ENCODE measurements at places on chromosomes 16 and 17.
A peak's percentile ranks its signal among the peaks of the same experiment; 100 is the strongest.

DNA sequence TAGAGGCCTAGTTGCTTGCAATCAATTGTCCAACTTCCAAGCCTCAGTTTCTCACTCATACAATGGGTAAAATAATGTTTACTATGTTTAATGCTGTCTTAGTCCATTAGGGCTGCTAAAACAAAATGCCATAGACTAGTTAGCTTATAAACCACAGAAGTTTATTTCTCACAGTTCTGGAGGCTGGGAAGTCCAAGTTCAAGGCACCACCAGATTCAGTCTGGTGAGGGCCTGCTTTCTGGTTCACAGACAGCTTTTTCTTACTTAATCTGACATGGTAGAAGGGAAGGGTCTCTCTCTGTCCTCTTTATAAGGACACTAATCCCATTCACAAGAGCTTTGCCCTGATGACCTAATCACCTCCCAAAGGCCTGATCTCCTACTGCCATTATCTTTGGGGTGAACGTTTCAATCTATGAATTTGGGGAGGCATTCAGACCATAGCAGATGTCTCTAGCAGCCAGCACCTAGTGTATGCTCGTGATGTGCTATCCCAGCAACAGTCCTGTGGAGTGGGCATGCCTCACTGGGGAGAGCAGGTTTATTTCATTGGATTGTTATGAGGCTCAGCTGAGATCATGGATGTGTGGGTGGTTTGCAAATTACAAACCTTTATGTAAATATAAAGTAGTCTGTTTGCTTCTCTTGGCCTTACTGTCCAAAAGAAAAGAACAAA, 25.2 kb downstream of the YPEL2 start:
- no peak for DNase-seq

DNA sequence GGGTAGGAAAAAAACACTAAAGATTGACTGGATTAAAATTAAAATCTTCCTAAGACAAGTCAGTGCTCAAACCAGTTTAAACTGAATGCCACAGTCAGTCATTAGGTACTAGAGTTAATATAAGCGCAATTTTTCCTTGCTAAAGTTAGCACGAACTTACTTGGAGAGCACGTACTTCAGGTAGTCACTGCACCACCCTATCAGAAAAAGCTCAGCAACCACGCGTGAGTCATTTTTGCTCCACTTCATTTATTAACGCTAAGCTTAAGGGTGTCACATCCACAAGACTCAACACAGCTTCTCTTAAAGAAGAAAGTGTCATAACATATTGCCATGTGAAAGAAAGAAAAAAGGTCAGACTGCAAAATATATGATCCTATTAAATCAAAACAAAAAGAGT, 53.1 kb downstream of the TEX2 start:
- no peak for DNase-seq

GRCh38 chr16:55530316-55530856, 21.5 kb downstream of the LPCAT2 start:
- no peak for DNase-seq

DNA sequence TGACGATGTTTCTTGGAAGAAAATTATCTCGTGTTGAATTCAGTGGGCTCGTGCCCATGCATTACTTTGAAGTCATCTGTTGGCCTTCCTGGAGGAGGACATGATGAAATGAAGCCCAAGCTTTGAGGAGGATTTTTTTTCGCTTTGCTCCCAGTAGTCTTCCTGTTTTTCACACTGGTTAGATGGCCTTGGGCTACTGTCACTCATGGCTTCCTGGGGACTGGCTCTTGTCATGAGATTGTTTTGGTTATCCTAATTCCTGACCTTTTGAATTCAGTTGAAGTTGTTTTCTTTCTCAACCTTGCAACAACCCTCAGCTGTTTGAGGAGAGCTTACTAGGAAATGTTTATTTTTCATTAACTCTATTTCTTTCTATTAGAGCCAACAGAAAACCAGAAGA, 430.7 kb downstream of the HS3ST3B1 start:
- no peak for DNase-seq

GRCh38 chr17:69447726-69448125, 33.2 kb downstream of the MAP2K6 start:
- DNase-seq, result no peak

GRCh38 chr17:45812102-45812501, 28.0 kb downstream of the CRHR1 start:
- no peak for DNase-seq

GRCh38 chr17:64020056-64020766, at the start of gene ICAM2:
ICAM2 (minus strand) TSS chr17:64020633; CDS start chr17:64006691, 13,942 bp downstream.
- peak; percentile 97 for DNase-seq

DNA sequence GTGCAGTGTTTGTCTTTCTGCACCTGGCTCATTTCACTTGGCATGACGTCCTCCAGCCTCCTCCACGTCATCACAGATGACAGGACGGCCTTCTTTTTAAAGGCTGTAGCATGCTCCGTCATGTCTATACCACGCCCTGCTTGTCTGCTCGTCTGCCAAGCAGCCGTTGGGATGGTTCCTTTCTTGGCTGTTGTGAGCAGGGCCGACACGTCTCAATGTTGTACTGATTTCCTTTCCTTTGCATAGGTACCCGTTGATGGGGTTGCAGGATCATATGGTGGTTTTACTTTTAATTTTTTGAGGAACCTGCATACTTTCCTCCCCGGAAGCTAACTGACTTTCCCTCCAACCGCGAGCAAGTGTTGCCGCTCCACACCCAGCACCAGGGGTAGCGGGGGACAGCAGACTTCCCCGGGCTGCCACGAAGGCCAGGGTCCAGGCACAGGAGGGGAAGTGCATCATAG, 212.2 kb upstream of the ZNF469 start:
- DNase-seq, result no peak

- no peak for DNase-seq
Observed at GRCh38 chr16:67613808-67614207, 31.1 kb upstream of the CARMIL2 start.

DNA sequence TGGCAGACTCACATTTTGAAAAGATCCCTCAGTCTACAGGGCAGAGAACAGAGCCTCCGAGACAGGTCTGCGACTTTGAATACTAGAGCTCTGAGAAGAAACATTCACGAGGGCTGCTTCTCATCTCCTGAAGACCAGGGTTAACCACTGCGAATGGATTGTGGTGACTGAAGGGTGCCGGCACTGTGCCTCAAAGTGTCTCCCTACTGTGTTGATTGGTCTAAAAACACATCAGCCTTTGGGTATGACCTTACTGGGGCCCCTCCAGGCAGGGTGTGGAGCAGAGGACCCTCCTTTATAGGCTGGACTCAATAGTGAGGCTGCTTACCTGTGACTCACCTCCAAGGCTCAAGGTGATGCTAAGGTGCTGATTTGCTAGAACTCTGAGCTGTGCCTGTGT, 2.6 kb upstream of the LGALS9 start:
- DNase-seq, result no peak

DNA sequence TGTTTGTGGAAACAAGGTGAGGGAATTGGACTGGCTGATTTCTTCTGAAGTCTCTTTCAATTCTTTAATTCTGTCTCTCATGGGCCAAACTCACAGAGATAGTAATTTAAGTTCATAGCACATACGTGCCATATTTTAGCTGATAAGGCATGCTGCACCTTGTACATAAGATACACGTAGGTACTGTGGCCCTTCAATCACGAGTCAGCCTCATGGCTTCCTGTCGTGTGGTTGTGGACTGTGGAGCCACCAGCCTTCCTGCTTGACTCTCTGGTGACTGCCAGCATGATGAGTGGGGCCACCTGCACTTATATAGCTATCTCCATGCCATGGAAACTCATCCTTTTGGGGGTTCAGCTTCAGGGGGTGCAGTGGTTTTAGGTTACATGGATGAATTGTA, 25.1 kb downstream of the KSR1 start:
- DNase-seq, result peak; percentile 49

DNA sequence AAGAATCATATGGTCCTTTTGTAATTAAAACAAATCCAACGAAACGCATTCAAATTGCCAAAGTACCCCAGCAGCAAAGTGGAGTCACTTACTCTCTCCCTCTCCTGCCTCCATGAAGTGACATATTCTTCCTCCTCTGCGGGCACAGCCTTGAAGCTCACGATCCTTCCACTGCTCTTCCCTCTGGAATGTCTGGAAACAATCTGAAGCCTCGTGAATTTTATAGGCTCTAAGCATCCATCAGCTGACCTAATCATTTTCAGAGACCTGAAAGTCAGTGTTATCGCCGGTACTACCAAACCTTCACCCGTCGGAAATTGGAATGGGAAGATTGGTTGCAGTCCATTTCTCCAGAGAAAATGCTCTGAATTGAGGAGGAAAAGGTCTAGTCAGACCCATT, 134.5 kb upstream of the FOXF1 start:
- no peak for DNase-seq

DNA sequence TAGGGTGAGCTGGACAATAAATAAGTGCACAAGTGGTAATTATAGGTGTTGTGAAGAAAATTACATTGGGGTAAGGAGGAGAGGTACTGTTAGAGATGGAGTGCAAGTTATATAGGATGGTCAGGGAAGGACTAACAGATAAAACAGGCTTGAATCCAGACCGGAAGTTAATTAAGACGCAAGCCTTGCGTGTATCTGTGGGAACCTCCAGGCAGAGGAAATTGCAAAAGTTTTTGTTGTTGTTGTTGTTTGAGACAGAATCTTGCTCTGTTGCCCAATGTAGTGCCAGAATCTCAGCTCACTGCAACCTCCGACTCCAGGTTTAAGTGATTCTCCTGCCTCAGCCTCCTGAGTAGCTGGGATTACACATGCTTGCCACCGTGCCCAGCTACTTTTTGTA, 2.4 kb upstream of the ZNF18 start:
- no peak for DNase-seq

DNA sequence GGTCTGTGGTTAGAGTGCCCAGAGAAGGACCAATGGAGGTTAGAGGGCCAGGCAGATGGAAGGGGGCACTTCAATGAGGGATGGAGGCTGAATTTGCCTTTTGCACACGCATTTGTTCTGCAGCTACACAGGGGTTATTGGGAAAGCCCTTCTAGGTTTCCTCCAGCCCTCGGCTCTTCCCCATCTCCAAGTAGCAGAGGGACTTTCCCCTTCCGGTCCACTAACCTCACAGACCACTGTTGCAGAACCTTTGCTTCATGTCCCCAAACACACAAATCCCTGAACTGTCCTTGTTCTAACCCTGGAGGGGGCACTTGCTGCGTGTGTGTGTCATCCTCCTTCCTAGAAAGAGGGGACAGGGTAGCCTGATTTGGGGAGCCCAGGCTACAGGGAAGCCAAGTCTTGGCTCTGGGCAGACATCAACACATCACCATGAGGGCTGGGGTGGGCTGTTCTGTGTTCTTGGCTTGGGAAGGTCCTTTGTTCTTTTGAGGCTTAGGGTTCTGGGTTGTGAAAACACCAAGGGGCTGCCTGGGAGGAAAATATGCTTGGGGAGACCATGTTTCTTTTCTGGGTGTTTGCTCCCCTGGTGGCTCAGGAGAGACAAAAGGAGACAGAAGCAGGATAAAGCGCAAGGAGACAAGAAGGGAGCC, 7.3 kb upstream of the NR1D1 start:
- DNase-seq, result peak; percentile 30

DNA sequence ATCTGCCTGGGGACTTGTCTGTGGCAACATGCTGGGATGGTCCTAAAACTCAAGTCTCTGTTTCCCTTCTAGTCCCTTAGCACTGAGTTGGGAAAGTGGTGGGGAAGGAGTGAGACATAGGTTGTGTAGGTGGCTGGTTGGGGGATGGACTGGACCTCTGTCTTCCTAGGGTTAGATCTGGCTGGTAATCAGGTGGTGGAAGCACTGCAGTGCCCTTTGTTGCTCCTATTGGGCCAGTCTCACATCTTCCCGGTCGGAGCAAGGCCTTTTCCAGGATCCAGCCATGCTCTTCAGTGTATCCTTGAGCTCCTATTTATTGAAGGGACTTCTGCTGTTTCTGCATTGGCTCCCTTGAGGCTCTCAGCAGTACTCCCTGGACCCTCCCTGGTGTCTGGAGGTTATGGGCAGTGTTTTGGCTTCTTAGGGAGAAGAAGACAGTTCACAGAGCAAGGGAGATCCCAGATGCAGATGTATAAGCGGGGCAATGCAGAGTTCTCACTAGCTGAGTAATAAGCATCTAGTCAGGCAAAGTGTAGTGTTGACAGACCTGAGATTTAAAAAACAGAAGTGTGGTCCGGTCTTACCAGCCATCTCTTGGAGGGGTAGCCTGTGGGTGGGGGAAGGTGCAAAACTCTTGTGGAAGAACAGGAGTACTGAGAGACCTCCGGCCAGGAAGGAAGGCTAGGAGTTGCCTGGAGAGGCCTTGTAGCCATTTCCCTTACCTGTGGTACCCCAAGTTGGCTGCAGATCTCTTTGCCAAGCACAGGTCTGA, 1.3 kb upstream of the NUTF2 start:
- DNase-seq, result no peak

DNA sequence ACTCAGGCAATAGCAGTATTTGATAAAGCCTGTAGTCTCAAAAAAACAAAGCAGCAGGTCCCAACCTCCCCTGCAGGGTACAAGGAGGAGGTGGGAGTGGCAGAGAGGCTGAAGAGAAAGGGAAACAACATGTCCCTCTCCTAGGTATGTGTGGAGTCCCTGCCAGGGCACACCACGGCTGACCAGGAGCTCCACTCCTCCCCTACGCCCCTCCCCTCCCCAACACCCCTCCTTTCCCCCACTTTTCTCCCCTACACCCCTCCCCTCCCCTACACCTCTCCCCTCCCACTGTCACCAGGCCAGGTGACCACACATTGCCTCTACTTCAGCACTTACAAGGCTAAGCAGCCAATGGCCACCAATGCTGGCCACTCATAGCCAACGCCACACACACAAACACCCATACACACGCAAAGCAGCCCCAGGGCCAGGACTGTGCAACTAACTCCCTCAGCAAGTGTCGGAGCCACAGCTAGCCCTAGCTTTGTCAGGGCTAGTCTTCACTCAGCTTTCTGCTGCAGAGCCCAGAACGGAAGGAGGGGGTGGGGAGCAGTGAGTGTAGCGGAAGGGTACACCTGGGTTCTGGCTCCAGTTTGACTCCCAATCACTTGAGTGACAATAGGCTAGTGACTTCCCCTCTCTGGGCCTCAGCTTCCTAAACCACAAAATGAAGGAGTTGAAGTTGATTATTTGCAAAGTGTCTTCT, 8.2 kb downstream of the CAVIN1 start:
- DNase-seq, result peak; percentile 61

- DNase-seq, result peak; percentile 28
Observed at GRCh38 chr17:49708515-49709183, 885 bp upstream of the SLC35B1 start.

DNA sequence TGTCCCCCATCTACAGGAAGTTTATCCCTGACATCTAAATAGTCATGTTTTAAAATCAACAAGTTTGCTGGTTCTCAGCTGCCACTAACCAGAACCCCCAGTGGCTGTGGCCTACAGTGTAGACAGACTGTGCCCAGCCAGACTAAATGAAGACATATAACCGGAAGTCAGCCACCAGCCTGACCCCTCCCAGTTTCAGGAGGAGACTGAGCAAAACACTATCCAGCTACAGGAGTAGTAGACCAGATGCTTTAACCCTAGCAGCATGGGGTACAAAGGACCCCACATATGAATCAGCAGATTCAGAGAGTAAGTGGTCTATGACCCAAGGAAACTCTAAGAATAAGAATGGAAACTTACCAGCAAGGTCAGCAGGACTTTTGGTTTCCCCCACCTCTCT, 83.4 kb downstream of the HIC1 start:
- DNase-seq, result no peak

Measured in stimulated activated naive CD4-positive, alpha-beta T cell (primary cell).